Fibroblast of villous mesenchyme (primary cell): ENCODE measurements at places on chromosomes 12 and 14. TPM values are rescaled to one million over a fixed set of nuclear protein-coding genes. Genes with fewer than 3 reads are reported as not detected.

GRCh38 chr12:24574538-24574937, 374.4 kb downstream of the BCAT1 start:
- DNase-seq = no peak

Gene BCL11B
- not detected in 2 replicates for total RNA-seq

Gene CCDC175
- total RNA-seq = not detected in 2 replicates

Gene RDH12
- total RNA-seq = under 0.01 TPM in 1 of 2 replicates, not detected in the other

Gene SLC35F4
- total RNA-seq = not detected in 2 replicates
